ENCODE measurements at places on chromosomes 12 and 14. TPM values are rescaled to one million over a fixed set of nuclear protein-coding genes. Genes with fewer than 3 reads are reported as not detected.
A peak's percentile ranks its signal among the peaks of the same experiment; 100 is the strongest.

PLCZ1 gene
- polyA plus RNA-seq = 0.28 TPM

TAS2R19 gene
- polyA plus RNA-seq = not detected

MGAT4C gene
- not detected for polyA plus RNA-seq

NPFF gene
- not detected for polyA plus RNA-seq

CMA1 gene
- not detected for polyA plus RNA-seq

CHGA gene
- not detected for polyA plus RNA-seq

DNA sequence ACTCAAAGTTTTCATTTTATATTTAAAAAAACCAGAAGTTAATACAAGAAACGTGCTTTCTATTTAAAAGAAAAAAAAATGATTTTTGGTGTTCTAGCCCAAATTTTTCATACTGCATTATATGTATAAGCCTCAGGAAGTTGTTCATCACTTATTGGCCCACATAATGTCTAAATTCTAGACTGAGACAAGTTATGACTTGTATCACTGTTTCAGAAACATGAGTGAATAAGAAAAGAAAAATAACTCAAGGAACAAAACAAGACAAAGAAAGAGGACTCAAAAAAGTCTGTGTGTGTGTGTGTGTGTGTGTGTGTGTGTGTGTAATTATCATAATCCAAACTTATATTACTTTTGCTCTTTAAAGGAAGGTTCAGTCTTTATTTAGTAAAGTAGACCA lies 929.8 kb downstream of the GALC start:
- peak; percentile 47 for DNase-seq

GRCh38 chr12:108307006-108307405 lies 32.1 kb downstream of the CMKLR1 start:
- DNase-seq = no peak

DNA sequence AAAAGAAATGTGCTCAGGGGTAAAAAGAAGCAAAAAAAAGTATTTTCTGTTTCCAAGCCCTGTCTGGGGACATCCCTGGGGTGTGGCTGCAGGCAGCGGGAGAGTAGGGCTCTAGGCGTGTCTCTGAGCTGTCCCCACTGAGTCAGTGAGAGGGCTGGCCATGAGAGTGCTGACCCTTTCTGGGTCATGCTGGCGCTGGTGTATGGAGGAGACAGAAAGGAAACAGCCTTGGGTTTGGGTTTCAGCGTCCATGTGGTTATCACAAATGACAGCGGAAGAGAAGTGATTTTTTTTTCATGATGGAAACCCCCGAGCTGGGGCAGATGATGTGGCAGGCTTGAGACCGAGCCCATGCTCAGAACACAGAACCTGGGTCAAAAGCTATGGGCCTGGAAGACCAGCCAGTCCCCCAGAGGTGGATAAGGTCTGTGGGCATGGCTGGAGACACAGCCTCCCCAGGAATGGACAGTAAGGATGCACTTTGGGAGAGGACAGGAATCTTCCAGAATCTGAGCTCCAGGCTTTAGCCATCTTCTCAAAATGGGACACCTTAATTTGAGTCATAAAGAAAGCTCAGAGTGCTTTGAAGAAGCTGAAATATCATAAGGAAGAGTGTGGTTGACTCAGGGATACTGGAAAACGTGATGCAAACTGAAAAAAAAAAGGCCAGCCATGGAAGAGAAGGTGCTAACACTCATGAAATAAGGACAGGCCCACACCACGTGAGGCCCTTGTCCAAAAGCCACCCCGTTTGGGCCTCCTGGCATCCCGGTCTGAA lies 36.2 kb downstream of the SYNE3 start:
- peak; percentile 17 for DNase-seq

GRCh38 chr12:82817368-82817767 lies 130.7 kb downstream of the TMTC2 start:
- DNase-seq = peak; percentile 43

DNA sequence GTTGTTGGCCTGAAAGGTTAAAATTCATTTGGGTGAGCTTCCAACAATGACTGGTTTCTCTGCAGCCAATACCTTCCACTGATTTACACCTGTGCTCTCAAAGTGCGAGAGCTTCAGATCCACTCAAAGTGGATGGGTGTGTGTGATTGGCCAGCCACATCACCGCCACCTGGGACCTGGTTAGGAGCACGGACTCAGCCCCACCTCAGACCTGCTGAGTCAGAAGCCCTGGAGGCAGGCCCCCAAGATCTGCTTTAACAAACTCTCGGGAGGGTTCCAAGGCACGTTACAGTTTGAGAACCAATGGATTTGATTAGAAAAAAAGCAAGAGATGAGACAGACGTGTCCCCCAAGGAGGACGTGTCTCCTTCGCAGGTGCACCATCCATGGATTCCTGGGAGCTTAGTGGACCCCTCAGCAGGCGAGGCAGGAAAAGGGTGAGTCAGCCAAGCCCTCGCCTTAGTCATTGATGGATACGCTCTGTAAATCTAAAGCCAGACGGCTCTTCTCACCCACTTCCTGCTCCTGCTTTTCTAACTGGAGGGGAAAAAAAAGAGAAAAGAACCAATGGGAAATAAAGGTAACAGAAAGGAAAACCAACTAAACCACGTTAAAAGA lies 24.5 kb downstream of the FZD10 start:
- peak; percentile 12 for DNase-seq

GRCh38 chr14:71942904-71943694 lies 10.9 kb downstream of the RGS6 start:
- DNase-seq = no peak

DNA sequence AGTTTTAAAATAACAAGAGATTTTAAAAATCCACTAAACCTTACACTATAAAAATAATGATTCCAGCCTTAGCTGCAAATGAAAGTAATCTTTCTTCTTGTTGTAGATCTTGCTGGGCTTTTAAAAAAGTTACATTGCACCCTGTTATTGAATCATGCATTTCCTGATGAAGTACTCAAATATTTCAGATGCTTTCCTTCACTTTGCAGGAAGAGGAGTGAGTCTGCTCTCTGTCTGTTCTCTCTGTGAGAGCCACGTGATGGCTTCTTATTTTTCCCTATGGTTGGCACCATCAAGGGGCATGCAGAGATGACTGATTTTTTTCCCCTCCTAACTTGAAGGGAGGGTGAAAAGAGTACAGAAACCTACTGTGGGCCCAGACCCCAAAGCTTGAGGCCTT lies 262.7 kb downstream of the ATP23 start:
- DNase-seq = no peak

DNA sequence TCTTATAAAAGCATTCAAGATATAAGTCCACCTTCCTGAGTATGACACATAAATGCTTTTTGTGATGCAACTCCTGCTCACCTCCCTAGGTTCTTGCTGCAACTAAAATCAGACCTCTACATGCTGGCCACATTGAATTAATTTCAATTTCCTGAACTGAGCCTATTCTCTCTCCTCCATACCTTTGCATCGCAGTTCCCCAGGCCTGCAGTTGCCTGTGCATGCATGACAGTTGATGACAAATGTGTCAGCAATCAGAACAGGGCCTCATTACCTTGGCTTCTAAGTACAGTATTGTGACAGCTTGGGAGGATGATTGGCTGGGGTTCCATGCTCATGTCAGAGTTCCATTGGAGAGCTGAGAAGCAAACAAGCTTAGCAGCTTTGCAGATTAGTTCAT lies 3.9 kb upstream of the TM7SF3 start:
- no peak for DNase-seq

DNA sequence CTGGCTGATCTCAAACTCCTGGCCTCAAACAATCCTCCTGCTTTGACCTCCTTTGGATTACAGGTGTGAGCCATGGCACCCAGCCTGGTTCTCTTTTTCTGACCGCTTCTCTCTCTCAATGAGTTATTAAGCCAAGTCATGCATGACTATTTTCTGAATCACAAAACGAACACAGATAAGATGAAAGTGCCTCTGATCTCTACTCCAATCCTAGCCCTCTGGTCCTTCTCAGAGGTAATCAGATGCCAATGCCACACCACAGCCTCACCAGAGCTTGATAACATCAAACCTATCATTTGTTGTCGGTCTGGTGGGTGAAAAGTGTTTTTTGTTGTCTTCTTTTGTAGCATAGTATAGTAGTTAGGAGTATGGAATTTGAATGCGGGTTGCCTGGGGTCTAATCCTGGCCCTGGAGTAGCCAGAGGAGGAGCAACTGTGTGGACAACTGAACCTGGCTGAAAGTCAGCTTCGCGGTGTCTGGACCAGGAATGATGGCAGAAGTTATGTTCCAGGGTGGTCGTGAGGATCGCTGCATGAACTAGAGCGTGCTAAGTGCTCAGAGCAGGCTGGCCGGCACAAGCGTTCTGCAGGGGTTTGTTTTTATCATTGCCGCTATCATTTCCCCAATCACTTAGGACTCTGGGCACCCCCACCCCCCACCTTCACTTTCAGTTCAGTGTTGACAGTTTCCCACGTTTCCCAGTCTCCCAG lies 77.9 kb downstream of the SPRING1 start:
- peak; percentile 68 for DNase-seq

DNA sequence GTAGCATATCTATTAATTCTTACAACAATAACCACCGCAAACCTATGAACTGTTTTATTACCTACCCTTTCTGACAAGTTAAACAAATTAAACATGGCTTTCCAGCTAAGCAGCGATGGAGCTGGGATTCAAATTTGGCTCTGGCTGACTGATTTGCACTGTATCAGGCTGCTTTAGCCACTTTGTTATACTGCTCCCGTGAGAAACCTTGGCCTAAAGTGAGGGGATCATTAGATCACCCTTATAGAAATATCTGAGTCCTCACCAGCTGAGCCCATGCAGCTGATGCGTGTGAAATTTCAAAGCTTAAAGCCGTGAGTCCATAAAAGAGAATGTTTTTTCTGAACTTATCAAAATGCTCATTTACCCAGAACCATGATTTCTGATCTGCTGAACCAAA lies 8.1 kb upstream of the GPHB5 start:
- DNase-seq = no peak

DNA sequence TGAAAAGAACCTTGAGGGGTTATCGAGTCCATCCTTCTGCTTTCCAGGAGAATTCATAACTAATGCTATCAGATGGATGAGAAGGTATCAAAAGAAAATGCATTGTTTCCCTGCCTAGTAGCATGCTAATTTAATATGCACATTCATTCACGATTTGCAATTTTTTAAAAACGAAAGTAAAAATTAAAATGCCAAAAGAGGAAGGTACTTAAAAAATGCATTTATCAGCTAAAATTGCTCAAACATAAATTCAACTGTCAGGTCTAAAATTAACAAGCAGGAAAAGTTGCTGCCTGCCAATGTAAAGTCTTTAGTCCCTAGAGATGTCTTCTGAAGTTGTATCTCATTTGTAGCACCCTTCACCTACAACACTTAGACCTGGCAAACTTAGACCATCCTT lies 7.9 kb downstream of the ATF7 start:
- DNase-seq = no peak

GRCh38 chr14:60510254-60510950 lies 1.5 kb downstream of the SIX6 start:
- DNase-seq = no peak

Measured in mammary epithelial cell (primary cell).